Stimulated activated CD4-positive, alpha-beta T cell treated with anti-CD3 and anti-CD28 coated beads, TNF-alpha, amount 100 ng/mL, for 48 hours (primary cell): ENCODE measurements at places on chromosomes 4 and X.

GRCh38 chr4:10226756-10227155, 110.2 kb upstream of the WDR1 start:
- no peak for DNase-seq

DNA sequence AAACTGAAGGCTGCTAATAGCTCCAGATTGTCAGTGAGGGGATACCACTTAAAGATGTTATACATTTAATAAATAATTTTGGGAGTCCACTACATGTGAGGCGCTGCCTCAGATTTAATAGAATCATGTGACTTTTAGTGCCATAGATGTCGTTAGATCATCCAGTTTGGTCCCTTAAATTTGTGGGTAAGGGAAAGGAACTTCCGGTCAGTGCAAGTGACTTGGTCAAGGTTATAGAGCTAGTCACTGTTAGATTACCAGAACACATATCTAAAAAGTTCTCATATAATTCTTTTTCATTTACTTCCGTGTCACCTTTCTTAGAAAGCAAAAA, 529 bp upstream of the UBA6 start:
- DNase-seq = no peak

- no peak for DNase-seq
These were observed 129.0 kb upstream of the CBR4 start for GRCh38 chr4:169139021-169139420.

DNA sequence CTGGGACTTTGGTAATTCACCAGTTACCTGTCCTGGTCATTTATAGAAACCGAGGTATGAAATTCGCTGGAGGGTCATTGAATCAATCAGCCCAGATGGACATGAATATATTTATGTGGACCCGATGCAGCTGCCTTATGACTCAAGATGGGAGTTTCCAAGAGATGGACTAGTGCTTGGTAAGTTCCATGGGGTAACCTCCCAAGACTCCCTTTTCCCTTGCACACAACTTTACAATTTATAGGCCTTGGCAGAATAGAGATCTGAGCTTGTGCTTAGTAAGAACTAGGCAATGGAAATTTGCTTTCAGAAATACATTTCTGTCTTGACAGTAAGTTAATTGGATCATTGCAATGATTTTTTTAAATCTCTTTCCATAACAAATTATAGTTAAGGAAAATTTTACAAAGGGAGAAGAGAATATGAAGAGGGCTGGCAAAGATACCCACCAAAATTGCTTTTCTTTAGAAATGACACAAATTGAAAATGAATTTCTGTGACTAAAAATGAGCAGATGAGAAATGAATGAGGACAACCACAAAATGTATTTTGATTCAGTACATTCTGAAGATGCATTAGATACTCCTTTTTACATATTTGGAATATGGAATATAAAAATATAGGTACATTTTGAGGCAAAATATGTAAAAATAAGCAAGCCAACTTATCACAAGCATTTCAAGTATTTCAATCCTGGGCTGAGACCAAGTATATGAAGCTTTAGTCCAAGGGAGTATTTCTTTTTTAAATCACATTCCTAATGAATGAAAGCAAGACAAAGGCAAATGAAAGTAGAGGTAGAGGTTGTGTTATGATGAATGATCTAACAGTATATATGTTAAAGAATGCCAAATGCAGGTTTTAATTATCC, 45.9 kb downstream of the PDGFRA start:
- DNase-seq = no peak

DNA sequence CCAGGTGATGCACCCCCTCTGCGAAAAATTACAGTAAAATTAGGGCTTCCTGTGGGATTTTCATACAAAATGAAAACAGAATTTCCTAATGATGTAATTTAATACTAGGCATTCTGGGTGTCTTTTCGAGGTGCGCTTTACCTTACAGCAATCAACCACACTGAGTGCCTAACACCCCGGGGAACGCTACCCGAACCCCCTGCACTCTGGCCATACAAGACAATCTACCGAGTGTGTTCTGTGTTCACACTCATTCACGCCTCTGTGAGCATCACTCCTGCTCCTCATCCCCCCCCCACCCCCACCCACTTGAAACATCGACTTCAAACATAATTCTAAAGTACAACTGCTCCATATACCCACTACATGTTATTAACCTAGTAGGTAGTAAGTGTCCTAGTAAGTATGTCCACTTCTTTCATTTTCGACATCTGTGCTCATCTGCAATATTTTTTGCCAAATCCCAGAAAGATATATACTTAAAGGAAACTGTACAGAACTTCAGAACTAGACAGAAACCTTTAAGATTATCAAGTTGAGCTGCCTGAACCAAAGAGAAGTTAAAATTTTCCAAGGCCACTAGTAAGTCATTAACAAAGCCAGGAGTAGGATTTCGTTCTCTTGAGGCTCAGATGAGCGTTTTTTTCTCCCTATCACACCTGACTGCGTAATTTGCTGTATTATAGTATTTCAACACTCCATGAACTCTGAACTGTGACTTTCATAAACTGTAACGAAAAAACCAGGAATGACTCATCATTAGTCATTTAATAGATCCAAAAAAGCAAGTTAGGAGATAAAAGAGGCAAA, 80.0 kb downstream of the FAT1 start:
- no peak for DNase-seq

DNA sequence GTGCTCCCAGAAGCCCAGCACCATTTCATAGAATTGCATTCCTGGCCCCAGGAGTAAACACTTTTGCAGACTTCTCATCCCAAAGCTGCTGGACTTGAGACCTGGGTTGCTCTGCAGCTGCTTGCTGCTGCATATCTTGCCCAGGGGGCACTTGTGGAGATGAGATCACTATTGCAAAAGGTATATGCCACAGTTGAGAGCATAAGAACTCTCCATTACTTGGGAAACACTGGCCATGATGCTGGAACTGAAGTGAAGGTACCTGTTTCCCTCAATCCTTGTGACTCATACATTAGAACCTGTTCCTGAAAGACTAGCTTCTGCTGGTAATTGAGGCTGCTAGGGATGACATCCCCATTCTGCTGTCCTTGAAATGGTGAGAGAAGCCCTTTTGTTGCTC, 43.1 kb upstream of the WDR1 start:
- DNase-seq = no peak

GRCh38 chrX:83916525-83916924, 55.6 kb downstream of the CYLC1 start:
- DNase-seq = no peak

DNA sequence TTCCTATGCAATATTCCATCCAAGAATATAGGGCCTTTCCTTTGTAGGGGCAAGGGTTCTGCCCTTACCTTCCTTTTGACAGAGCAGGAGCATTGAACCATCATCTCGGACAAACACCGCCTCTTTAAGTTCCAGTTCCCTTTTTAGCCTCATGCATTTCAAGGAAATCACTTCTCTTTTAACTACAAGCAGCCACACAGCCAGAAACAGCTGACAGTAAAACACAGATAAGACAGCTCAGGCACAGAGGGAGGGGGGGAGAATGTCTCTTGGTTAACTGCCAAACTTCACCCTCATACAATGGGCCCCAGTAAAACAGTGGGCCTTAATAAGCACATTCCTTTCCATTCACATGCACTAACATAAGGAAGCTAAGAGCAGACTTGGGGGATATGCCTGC, 648.3 kb downstream of the GABRG1 start:
- no peak for DNase-seq

DNA sequence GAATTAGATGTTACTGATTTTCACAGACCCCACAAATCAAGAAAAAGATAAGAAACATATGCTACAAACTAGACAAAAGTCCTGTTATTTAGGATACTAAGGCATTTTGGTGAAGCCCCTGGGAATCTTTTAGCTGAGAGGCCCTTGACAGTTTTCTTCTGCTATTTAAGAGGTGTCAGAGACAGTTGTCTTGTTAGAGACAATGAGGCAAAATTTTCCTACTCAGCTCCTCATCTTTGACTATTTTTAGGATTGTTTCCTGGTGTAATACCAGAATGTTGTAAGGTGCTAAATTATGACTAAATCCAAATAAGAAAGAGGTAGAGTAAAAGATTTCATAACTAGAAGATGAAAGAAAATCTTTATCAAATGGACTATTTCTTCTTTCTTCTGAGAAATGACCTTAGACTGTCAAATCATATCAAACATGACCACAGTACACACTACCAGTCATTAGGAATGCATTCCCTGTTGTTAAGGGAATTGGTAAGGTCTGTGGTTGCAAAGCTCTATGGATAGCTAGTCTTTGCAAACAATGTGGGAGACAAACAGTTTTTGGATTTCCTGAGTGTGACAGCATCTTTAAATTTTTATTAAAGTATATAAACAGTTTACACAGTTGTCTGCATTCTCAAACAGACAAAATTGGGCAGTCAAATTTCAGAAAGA, 926.1 kb downstream of the ADGRL3 start:
- DNase-seq = no peak

- no peak for DNase-seq
These were observed 978 bp upstream of the HS3ST1 start for GRCh38 chr4:11429699-11430045.

GRCh38 chr4:1715002-1715758, 3.1 kb upstream of the SLBP start:
- no peak for DNase-seq

- no peak for DNase-seq
These were observed 159.4 kb downstream of the ANTXR2 start for GRCh38 chr4:79913581-79913980.

- no peak for DNase-seq
These were observed 793 bp downstream of the GRIA3 start for GRCh38 chrX:123184866-123185276.

DNA sequence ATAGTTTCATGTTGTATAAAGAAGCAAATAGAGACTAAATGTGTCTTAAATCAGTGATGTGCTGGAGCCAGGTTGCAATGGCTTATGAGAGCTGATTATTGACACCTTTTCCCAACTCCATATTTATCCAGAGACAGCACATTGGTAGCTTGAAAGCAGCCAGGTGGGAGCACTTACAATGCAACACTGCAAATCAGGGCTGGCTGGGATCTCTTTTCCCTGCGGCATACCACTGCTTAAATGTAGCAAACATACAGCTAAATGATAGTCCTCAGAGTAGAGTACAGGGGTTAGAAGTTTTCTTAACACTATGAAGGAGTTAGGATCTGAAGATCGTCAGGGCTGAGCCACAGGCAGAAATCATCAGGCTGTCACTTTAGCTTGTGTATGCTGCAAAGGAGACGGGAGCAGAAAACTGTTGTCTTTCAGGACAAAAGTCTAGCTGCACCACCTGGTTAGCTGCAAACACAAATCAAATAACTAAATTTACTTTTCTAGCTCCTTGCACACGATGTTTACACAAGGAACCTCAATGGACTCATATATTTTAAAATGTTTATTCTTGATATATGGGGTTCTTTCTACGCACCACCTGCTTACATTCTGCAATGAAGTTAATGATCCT, 527.3 kb downstream of the TLL1 start:
- no peak for DNase-seq

GRCh38 chr4:169051761-169052593, 41.9 kb upstream of the CBR4 start:
- DNase-seq = no peak

DNA sequence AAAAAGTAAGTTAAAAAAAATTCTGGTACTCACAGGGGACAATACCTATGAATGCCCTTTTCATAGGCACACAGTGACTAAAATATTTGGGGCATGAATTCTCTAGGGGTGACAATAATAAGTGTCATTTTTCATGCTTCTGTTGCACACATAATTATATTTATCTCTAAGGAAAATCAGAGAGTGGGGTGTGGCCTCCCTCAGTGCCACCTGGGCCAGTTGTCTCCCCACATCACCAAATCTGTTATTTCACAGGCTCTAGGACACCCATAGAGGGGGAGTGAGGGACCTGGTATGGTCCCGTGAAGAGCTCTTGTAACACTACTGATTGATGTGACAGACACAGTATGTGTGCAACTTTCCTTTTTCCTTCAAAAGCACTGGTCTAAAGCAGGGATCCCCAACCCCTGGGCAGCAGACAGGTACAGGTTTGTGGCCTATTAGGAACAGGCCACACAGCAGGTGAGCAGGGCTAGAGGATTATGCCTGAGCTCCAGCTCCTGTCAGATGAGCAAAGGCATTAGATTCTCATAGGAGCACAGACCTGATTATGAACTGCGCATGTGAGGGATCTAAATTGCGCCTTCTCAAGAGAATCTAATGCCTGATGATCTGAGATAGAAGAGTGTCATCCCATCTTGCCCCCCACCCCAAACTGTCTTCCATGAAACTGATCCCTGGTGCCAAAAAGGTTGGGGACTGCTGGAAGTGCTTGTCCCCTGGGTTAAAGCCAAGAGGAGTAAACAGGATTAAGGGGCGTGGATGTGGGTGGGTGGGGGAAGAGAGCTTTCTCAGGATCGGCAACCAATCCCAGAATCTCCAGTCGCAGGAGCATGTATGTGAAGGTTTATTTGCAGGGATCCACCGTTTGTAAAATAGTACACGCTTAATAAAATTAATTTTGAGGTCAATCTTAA, 856 bp downstream of the SLC9B1 start:
- DNase-seq = no peak

- DNase-seq = no peak
These were observed 65.4 kb downstream of the CCKAR start for GRCh38 chr4:26424838-26425237.

- DNase-seq = no peak
These were observed 132.9 kb upstream of the SPANXC start for GRCh38 chrX:141375011-141375760.

- DNase-seq = no peak
These were observed 12.5 kb upstream of the HSFX4 start for GRCh38 chrX:149916745-149917392.

DNA sequence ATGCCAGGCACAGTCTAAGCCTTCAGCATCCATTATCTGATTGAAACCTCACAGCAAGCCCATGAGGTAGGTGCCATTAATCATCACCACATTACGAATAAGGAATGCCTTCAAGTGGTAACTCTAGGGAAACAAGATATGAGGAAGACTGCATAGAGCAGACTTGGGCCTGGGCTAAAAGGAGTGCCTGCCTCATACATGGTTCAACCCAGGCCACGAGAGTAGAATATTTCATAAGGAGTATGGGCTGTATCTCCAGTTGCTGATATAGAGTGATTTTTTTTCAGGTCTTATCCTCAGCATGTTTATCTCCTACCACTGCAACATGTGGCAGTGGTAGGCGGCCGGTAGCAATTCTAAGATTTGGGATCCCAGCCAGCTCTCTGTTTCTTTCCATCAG, 51.7 kb downstream of the ATP11C start:
- DNase-seq = no peak

DNA sequence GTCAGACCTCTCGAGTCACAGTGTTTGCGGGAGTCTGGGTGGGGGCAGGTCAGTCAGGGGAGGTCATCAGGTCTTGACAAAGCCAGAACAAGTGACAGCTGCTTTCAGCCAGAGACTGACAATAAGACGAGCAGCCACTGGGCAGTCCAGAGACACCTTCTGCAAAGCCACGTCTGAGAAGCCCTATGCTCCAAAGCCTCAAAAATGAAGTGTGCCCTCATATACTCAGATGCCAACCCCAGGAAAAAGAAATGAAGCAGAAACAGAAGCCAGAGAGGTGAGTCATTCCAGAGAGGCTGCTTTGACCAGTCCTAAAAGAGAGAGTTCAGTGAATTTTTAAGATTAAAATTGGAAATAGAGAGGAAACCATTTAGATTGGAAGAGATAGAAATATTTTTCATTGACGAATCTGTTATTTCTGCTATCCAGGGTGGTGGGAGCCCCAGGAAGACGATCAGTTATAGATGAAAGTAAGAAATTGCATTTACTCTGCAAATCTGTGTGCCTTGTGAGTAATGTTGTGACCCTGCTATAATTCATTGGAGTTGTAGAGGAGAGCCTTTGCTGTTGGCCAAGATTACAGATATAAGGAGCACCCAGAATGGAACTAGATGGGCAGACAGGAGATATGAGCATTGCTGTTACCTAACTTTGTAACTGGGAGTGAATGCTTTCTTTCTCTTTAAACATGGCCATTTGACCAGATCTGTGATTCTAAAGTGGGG, 77.9 kb downstream of the LRRC66 start:
- DNase-seq = no peak

- no peak for DNase-seq
These were observed 110.2 kb downstream of the GNL3L start for GRCh38 chrX:54640103-54640690.
